NCI-H187 (cell line): ENCODE measurements at places on chromosomes 2 and 18.

DNA sequence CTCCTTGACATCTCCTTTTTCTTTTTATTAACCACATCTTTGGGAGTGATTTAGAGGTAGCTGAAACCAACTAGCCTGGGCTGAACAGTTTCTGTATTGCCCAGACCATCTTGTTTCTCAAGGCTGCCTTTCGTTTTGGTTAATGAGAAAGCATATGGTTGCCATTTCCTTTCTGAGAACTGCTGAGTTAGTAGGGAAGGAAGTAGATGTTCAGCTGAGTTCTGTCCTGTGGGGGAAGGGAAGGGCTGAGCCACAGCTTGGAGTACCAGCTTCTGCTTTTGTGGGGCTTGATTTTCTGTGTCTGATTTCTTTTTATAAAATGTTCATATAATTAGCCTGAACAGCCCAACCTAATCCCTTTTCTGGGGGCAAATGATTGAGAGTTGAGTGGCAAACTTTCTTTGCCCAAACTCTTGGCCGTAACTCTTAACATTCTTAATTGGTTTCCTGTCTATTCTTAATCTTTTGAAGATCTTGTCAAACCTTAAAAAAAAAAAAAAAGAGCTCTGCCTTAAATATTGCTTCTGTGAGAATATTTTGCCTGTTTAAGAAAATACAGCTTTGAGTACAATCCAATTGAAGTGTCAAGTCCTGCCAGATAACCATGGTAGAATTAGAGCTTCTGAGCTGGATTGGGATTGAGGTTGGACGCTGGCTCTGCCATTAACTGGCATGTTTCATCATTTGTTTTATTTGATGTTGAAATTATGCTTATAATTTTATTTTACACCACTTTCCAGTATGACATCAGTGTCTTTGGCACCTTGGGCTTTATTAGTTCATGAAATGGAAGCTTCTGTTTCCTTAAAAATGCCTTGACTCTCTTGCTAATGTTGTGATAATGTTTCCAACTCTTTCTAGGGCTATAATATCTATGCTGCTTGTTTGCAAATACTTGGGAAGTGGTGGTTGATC is 1.9 kb upstream of the NABP1 start:
- no peak for DNase-seq

DNA sequence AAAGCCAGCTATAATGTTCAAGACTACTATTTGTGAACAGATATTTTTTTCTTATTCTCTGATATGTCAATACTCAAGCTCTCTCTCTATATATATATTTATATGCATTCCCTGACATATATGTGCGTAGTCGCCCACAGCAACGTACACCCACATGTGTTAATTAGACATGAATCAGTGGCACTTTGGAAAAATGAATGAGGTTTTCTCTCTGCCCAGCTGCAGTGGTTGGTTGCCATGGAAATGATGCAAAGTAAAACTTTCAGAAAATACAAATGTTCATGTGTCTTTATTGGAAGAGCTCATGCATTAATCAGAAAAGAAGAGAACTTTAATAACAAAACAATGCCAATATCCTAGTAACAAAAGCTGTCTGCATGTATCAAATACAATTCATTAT is 34.7 kb downstream of the UNC80 start:
- DNase-seq: no peak

GRCh38 chr2:182072861-182073260 is 87.2 kb downstream of the PPP1R1C start:
- no peak for DNase-seq

- no peak for DNase-seq
Observed at GRCh38 chr2:67797801-67798540, 264.8 kb downstream of the C1D start.

DNA sequence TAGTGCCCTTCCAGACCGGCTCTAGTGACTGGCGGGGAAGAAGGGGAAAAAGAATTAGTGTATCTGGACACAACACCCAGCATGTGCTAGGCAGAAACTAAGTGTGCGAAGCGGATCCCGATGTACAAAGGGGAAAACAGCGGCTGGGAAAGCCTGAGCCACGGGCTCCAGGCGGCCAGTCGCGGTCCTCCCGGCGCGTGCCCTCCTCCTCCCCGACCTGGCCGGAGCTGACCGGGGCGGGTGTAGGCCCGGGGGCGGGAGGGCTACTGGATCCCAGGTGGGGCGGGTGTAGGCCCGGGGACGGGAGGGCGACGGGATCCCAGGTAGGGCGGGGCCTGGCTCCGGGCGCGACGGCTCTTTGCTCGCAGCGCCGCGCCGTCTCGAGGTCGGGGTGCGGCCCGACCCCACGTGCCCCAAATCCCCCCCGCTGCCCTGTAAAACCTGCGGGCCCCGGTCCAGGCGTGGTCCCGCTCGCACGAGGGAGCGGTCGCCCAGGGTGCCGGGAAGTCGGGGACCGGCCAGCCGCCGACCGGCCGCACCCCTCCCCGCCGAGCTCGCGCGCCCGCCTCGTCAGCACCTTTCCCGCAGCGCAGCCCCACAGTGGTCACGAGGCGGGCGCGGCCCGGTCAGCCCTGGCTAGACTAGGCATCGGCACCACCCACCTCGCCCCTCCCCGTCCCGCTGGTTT is 48.8 kb downstream of the C2orf42 start:
- DNase-seq: peak; percentile 69

DNA sequence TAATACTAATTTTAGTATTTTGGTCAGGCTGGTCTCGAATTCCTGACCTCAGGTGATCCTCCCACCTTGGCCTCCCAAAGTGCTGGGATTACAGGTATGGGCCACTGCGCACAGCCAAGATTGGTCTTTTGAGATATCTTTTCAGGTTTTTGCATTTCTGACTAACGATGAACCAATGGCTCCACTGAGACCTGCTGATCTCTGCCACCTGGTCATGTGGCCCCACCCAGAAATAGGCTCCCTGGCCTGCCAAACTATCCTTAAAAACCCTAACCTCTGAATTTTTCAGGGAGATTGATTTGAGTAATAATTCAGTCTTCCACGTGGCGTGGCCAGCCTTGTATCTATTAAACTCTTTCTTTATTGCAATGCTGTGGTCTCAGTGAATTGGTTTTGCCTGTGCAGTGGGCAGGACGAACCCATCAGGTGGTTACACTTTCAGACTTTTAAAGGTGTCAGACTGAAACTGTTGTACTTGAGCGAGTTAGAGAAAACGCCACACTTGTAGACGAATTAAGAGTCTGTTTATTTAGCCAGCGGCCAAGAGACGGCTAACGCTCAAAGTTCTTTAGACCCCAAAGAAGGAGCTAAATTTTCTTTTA is 85.8 kb upstream of the MSH6 start:
- no peak for DNase-seq

GRCh38 chr2:182509-183122 is 81.2 kb downstream of the SH3YL1 start:
- DNase-seq: no peak

DNA sequence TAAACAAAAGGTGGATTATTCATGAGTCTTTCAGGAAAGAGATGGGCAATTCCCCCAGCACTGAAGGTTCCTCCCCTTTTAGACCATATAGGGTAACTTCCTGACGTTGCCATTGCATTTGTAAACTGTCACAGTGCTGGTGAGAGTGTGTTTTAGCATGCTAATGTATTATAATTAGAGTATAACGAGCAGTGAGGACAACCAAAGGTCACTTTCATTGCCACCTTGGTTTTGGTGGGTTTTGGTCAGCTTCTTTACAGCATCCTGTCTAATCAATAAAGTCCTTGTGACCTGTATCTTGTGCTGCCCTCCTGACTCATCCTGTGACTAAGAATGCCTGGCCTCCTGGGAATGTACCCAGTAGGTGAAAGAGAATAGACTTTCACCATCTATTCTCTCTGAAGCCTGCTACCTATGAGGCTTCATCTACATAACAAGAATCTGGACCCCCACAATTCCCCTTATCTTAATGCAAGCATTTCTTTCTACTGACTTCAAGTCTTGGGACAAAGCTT is 148.7 kb downstream of the CABLES1 start:
- no peak for DNase-seq

- no peak for DNase-seq
Observed at GRCh38 chr2:57885742-57886141, 160.9 kb upstream of the VRK2 start.

DNA sequence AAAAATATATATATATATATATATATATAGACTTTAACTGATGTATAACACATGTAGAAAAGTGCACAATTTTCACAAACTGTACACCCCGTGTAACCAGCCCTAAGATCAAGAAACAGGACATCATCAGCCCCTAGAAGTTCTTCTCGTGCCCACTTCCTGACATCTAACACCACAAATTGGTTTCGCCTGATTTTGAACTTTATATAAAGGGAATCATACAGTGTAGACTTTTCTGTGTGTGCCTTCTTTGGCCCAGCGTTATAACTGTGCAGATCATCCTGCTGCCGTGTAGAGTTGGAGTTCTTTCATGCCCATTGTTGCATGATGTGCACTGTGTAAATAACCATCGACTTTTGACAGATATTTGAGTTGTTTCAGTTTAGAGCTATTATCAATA is 41.0 kb downstream of the SMAD7 start:
- DNase-seq: no peak

DNA sequence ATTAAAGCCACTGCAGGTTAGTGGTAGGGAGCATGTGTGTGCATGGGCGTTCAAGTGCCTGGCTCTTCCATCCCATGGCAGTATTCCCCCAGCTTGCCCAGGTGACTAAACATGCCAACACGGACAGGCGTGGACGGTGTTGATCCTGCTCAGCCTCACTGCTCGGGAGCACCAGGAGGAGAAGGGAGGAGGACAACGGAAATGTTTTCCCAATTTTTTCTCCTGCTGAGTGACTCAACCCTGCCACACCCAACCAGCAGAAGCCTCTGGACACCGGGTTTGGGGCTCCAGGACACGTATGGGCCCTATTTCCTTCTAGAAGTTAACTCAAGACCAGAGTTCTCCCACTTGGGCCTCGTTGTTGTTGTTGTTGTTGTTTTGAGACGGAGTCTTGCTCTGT is 139.1 kb downstream of the CYP26B1 start:
- DNase-seq: no peak

GRCh38 chr2:175004730-175004979 is 526 bp downstream of the CHN1 start:
- DNase-seq: no peak

- DNase-seq: no peak
Observed at GRCh38 chr2:70934981-70935380, 719 bp upstream of the ATP6V1B1 start.

DNA sequence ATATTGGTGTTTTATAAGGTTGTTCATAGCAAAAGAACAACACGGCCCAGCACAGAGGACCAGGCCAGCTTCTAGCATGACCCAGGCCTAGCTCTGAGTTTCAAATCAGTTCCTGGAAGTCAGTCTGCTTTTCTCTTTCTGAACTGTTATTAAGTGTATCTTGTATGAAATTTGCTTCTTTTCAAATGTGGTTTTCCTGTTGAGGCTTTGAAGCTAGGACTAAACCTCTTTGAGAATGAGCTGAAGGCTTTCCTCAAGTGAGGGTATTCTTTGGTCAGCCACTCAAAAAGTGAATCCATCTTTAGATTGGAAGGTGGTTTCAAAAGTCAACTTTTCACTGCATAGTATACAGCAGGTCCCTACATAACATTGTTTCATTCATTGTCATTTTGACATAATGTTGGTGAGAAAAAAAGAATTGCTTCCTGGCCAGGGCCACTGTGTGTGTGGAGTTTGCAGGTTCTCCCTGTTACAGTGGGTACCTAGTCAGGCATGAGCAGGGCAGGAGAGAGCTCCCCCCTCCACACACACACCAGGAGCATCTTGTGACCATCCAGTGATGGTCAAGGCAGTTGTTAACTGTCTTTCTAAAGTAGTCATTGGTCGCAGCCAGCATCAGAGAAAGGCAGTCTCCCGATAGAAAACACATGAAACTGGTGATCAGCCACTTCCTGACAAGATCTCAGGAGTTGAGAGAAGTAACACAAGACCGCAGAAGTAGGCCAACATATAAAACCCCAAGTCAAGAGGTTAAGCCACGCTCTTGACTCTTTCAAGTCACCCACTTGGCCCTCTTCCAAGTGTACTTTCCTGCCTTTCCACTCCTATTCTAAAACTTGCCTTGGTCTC is 6.7 kb upstream of the ACAA2 start:
- no peak for DNase-seq

DNA sequence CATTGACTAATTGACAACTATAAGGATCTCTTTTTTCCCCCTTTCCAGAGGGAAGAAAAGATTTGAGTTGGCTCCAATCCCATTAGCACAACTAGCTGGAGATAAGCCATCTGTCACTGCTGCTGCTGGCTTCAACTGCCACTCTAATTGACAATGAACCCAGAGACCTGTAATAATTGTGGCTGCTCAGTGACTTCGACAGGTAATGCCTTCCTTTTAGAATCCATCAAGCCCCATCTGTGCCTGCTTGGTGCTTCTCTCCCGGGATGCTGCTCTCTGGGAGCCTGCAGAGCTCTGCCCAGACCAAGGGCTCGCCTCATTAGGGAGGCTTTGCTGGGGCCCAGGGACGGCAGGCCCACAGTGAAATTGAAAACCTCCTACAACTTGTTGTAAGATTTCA is 376.7 kb upstream of the SOX11 start:
- DNase-seq: no peak

GRCh38 chr2:238161291-238162051 is 2.7 kb downstream of the ERFE start:
- DNase-seq: no peak
